Regular cardiac myocyte (primary cell): ENCODE measurements at places on chromosomes 3 and 15. TPM values are rescaled to one million over a fixed set of nuclear protein-coding genes. Genes with fewer than 3 reads are reported as not detected.

Gene SPESP1
- total RNA-seq = 3.3 and 4.2 TPM in 2 replicates

Gene CCR4
- under 0.01 and 0.85 TPM in 2 replicates for total RNA-seq

Gene MFGE8
- total RNA-seq = 51.6 and 198 TPM in 2 replicates

Gene KNG1
- total RNA-seq = not detected in 2 replicates

Gene WDR5B
- 4.2 and 5.0 TPM in 2 replicates for total RNA-seq

Gene LRTM1
- total RNA-seq = not detected in 2 replicates

Gene ROBO1
- total RNA-seq = 57.3 and 80.6 TPM in 2 replicates

Gene ABI3BP
- total RNA-seq = 26.6 and 121 TPM in 2 replicates

Gene GASK1A
- 1.9 and 2.3 TPM in 2 replicates for total RNA-seq

Gene GCSAM
- not detected in 2 replicates for total RNA-seq

Gene CHAC1
- 3.9 and 6.5 TPM in 2 replicates for total RNA-seq

Gene UCN2
- 0.58 and 0.85 TPM in 2 replicates for total RNA-seq
